ENCODE measurements at places on chromosomes 2 and 18.

DNA sequence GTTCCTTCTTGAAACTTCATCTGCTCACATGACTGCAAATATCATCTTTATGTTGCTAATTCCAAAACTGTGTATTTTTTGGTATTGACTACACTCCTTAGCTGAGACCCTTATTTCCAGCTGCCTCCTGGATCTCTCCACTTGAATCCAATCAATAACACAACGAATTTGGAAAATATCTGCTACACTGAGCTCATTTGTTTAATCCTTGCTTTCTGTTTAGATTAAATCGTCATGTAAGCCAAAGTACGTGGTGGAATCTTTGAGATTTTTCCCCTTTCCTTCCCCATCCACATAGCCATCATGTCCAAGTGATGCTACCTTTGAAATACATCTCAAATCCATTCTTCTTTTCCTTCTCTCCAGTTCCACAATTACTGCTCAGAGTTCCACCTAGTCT is 15.6 kb downstream of the OTX1 start:
- no peak for DNase-seq

DNA sequence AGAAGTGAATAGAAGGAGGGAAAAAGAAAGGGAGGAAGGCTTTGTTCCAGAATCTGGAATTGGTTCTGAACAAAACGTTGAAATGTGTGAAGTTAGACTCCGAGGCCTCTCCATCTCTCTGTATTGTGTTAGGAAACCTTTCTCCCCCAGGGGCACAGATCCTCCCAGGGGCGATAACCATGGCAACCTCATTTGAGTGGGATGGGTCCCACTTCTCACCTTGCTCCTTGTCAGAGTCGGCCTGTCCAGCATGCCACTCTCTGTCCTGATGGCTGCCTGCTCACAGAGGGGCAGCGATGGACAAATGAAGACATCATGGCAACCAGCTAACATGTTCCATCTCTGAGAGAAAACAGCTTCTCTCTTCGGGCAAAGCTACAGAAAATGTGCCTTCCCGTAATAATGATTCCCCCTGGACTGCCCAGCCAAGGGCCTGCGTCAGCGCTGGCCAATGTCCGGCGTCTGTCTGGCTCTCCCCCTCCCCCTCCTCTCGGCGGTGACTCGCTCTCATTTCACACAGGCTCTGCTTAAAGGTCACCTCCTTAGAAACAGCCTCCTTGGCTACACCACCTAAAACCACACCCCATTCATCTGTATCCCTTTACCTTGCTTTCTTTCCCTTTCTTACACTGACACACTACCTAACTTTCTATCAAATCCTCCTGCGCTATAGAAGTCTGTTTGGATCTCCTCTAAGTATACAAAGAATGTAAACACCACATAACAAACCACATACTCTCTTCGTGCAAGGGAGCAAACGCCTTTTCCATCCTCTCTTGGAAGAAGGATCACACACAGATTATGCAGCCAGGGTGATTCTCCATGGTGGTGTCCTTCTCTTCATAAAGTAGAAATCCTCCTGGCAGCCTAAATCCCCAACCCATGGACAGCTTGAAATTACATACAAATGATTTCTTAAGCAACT is 32.1 kb upstream of the TTC39C start:
- DNase-seq: no peak

- DNase-seq: peak; percentile 12
These were observed 138.1 kb downstream of the KCNJ3 start for GRCh38 chr2:154836632-154837031.

DNA sequence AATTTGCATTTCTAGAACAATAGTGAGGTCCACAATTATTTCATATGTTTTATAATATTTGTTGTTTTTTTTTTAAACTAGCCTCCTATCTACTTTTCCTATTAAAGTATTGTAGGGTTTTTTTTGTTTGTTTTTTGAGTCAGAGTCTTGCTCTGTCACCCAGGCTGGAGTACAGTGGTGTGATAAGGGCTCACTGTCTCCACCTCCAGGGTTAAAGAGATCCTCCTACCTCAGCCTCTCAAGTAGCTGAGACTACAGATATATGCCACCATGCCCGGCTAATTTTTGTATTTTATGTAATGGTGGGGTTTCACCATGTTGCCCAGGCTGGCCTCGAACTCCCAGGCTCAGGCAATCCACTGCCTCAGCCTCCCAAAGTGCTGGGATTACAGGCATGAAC is 122.5 kb downstream of the SLC39A10 start:
- no peak for DNase-seq

GRCh38 chr2:215748446-215748845 is 264.9 kb downstream of the MREG start:
- DNase-seq: no peak

- DNase-seq: no peak
These were observed 37.3 kb downstream of the ST3GAL5 start for GRCh38 chr2:85851253-85852151.

DNA sequence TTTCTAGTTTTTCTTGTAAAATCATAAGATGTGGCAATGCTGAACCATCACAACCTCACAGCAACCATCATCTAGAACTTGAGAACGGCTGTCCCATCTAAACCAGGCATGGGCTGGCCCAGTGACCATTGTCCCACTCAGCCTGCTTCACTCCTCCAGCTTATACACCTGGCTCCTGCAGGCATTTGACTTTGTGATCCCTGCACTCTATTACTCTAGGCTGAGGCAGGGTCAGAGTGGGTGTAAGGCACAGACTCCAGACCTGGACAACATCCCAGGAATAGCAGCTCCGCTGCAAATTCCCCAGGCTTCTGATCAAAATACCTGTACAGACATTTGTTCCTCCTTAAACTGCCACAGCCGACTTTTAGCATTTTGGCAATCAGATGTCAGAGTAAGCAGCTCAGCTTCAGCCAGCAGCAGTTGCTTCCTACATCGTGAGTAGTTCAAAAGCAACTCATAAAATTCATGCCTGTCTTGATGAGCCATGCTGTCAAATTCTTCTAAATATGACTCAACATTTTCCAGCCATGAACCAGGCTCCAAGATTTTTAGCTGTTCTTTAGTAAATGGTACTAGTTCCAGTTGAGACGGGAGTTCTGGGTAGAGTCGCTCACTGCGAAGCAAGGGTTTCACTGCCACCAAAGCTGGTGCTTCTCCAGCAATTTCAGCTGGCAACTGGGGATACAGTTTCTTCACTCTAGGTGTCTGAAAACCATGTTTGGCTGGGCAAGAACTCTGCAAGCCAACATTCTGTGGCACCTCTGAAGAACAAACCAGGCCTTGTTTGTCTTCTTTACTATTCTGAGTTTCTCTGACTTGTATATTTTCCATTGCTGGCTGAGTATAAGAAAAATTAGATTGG is 12.8 kb downstream of the EPG5 start:
- DNase-seq: no peak

DNA sequence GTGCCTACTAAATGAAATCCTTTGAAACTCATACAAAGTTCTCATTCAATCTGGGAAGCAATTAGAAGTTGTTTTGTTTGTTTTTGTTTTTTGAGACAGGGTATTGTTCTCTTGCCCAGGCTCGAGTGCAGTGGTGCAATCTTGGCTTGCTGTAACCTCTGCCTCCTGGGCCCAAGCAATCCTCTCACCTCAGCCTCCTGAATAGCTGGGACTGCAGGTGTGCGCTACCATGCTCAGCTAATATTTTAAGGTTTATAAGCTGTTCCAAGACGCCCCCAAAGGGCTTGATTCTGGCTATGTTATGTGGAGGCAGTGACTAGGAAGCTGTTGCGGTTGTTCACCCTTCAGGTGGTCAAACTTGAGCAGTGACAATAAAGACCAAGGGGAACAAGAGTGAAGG is 48.5 kb downstream of the NAB1 start:
- no peak for DNase-seq

GRCh38 chr2:120684289-120685065 is 51.2 kb upstream of the GLI2 start:
- no peak for DNase-seq

- DNase-seq: no peak
These were observed 255.7 kb downstream of the HNMT start for GRCh38 chr2:138219961-138220360.

DNA sequence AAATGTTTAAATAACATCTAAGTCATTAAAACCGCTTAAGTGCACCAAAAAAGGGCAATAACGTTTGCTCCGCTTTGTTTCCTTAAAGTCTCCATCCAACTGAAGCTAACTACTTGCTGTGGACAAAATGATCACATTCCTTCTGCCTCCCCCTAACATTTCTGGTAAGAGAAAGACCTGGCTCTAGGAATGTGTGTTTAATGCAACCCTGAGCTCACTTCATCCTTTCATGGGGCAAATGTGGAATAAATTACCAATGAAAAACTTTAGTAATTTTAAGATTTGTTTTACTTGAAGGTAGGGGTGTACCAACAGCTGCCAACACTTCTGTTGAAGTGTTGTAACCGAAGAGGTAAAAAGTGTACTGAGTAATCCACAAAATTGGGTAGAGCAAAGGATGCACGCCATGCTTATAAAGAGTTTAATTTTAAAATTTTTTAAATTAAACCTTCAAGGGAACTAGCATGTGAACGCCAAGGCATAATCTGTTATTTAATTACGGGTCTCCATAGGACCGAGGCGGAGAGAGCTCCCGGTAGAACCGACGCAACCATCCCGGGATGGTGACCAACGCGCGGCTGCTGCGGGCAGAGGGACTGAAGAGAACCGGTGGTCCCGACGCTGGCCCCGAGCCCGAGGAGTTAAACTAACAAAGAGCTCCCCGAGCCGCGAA is 1.1 kb downstream of the HNRNPLL start:
- DNase-seq: no peak

GRCh38 chr2:217402761-217403383 is 543.0 kb upstream of the TNP1 start:
- no peak for DNase-seq

- no peak for DNase-seq
These were observed 157.4 kb downstream of the TAF4B start for GRCh38 chr18:26383454-26384270.

- DNase-seq: no peak
These were observed 32.0 kb upstream of the LOXHD1 start for GRCh38 chr18:46688853-46689525.

All from NCI-H1417 treated with DMSO at 0.1 percent for 48 hours (cell line).